CD4-positive, alpha-beta T cell treated with Interleukin-15 for 4 hours (primary cell): ENCODE measurements at places on chromosomes 2 and 18.

- DNase-seq = no peak
Measured at GRCh38 chr2:169072163-169072925, 3.0 kb downstream of the DHRS9 start.

DNA sequence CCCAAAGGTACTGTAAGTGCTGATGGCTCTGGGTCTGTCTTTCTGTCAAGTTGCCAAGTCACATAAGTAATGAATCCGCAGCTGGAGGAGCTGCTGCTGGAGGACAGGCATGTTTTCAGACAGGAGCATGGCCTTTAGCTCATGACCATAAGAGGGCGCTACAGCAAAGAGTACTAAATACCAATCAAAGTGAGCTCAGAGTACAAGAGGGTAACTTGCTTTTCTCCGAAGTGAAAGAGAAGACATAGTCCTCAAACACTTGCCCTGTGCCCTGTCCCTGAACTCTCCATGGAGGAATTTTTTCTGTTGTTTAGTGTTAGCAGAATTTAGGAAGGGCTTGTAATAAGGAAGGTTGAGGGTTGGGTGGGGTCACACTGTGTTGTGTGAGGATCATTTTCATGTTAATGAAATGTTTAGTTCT, 58.0 kb upstream of the EML6 start:
- DNase-seq = peak; percentile 36

GRCh38 chr2:216195565-216196029, 86.4 kb downstream of the XRCC5 start:
- DNase-seq = no peak

DNA sequence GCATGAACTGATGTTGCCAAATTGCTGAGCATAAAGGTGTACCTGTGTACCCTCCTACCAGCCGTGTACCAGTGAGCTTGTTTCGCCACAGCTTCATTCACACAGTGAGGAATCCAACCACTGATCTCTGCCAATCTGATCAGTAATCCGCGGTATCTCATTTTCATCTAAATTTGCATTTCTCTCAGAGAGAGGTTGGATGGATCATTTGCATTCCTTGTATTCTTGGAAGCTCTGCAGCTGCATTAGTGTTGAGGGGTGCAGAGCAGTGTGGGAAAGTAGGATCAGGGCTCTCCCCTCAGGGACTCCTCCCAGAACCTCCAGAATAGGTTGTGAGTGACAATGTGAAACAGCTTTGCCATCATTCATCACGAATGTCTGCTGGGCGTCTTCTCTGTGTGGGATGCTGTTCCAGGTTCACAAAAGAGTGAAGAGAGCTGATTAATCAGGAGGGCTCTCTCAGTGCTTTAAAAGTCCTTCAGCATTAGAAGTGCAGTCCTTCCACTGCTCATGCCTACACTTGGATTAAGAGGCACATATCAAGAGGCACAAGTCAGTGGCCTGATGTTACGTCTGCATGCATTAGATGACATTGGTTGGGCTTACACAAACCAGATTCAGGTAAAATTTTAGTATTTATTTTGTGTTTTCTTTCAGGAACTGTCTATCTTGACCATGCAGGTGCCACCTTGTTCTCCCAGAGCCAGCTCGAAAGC, 7.5 kb downstream of the MOCOS start:
- DNase-seq = no peak

- DNase-seq = no peak
Measured at GRCh38 chr18:26227051-26227670, 916 bp downstream of the TAF4B start.

DNA sequence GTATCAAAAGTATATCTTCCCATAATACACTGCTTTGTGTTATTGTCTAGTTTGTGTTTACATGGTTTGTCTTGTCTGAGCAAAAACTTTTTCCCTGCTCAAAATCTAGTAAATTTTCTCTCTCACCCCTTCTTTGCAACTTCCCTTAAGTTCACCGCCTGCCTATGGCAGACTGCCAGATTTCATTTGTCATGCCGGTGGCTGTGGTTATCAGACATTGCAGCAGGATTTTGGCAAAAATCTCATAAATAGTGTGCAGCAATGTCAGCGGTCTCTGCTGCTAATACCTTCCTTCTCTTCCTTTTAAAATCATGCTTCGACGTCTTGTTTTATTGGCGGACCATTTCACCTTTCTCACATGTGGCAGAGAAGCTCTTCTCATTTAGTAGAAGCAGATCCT, 45.6 kb upstream of the TMEM178A start:
- DNase-seq = no peak

DNA sequence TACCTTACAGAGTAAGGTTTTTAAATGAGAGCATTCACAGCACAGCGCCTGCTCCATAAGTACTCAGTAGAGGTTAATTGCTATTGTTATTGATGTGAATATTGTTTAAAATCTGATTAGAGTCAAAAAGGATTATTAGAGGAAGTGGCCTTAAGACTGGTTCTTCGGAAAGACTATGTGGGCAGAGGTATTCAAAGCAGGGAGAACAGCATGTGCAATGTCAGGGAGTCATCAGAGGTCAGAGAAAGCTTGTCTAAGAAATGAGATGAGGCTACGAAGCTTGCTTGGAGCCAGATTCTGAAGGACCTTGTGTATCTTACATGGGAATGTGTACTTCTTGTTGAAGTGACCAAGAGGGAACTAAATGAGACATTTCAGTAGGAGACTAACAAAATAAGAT, 49.8 kb downstream of the PMS1 start:
- no peak for DNase-seq

DNA sequence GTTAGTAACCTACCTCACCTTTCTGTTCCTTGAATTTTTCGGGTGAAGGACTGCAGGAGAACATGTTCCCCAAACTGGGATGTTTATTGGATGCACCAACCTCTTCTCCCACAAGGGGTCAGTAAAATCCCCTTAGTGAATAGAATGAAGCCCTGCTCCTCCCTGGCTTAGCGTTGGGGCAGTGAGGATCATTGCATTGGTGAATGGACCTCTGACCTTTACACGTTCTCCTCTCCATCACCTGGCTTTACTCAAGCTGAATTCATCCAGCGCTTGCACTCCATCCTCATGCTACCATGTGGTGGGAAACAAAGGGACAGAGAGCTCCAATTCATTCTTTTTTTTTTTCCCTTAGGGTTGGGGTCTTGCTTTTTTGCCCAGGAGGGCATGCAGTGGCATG, 157.2 kb downstream of the MIB1 start:
- peak; percentile 12 for DNase-seq

DNA sequence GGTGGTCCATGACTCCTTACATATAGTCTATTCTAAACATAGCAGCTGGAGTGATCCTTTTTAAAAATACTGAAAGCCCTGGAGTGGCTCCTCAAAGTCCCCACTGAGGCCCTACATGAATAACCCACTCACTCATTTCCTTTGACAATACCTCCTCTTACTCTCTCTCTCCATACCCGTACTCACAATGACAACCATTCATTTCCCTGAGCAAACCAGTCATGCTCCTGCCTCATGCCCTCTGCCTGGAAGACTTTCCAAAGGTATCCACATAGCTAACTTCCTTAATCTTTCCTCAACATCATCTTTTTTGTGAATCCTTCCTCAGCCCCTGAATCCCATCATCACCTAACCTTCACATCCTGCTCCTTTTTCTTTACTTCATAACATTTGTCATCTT, 102.6 kb downstream of the BAZ2B start:
- no peak for DNase-seq

GRCh38 chr18:55214534-55214933, 255.3 kb upstream of the CCDC68 start:
- DNase-seq = no peak

DNA sequence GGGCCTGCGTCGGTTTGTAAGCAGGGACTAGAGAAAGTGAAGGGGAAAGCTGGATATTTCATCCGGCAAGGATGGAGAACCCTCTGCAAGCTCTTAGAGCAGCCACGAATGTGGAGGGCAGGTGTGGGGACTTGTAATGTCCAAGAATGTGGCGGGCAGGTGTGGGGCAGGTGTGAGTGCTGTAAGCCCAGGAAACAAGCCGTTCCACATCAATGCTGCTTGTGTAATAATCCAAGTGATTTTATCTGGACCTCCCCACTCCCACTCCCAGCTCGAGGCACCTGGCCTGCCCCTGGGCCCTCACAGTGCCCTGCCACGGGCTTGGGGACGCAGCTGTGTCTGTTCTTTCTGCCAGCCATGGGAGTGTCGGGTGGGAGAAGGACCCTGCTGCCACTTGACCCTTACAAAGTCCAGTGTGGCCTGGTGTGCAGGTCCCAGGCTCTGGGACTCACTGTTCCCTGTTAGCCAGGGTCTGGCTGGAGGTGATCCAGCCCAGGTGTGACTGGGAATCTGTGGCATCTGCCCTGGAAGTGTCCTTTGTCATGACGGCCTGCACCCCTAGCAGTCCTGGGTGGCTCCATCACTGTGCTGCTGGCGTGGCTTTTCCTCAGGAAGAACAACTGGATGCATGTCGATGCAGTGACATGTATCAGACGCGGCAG, 42.8 kb downstream of the SOX11 start:
- no peak for DNase-seq

- DNase-seq = no peak
Measured at GRCh38 chr2:182368446-182368845, 58.4 kb downstream of the PDE1A start.

DNA sequence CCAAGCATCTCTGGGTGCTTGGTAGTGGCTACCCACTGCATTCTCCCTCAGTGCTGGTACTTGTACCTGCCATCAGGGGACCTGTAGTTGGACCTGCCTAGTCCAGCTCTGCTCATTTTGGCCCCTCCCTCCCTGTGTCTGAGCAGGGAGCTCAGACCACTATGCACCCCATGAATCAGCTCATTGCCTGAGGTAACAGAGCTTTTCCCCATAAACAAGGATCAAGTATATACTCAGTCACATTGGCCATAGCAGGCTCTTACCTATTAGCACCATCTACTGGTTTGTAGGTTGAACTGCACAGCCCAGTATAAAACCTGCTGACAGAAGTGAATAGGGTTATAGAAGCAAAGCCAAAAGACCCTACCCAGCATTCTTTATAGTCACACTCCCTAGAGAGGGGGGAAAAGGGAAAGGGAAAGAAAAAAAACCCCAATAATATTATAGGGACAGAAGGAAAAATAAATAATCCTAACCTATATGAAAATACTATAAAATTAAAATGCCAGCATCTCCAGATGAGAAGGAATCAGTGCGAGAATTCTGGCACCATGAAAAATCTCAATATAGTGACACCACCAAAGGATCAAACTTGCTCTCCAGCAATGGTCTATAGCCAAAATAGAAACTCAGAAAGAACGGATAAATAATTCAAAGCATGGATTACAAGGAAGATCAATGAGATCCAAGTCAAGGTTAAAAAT, 6.9 kb upstream of the FLACC1 start:
- DNase-seq = peak; percentile 71

- DNase-seq = no peak
Measured at GRCh38 chr2:56088411-56088810, 95.4 kb upstream of the CCDC85A start.

DNA sequence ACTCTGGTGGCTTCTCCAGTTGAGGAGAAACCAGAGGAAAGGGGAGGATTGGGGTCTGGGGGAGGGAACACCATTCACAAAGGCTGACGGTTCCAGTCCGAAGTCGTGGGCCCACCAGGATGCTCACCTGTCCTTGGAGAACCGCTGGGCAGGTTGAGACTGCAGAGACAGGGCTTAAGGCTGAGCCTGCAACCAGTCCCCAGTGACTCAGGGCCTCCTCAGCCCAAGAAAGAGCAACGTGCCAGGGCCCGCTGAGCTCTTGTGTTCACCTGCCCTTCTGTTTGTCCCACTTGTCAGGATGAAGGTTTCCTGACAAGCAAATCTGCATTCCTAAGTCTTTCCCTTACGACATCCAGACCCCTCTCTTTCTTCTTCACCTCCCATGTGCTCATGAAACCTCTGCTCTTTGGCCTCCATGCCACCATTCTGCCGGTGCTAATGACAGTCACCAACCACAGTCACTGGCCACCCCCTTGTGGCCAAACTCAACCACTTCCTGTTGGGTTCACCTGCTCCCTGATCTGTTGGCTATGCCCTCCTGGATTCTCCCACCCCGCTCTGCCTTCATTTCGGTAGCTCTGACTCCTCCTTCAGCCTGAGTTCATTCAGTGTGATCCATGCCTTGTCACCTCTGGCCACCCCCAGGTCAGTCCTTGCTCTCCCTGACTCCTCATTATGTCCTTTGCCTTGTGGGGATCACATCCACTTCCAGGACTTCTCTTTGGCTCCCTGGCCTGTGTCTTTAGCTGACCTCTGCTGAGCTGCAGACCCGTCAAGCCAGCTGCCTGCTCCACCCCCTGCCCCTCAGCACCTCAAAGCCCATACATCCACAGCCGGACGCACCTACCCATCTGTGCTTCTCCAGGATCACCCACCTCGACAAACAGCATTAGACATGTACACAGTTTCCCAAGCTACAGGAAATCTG, 17.6 kb downstream of the EMX1 start:
- DNase-seq = no peak

DNA sequence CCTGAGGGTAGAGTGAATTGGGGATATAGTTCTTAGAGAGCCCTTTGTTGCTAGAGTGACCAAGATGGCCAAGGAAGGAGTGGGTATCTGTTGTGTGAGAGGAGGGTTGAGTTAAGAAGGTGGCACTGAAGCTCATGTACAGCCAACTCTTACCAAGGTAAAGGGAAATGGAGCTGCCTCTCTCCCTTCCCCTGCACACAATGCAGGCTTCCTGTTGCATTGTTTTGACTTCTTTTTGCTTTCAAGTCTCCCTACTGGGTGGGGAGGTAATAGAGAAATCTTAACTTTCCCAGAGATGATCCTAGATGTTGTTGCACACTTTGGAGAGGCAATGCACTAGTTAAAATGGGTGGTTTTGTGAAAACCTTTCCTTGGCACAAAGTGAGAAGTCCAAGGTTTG, 23.8 kb downstream of the HOXD1 start:
- no peak for DNase-seq

DNA sequence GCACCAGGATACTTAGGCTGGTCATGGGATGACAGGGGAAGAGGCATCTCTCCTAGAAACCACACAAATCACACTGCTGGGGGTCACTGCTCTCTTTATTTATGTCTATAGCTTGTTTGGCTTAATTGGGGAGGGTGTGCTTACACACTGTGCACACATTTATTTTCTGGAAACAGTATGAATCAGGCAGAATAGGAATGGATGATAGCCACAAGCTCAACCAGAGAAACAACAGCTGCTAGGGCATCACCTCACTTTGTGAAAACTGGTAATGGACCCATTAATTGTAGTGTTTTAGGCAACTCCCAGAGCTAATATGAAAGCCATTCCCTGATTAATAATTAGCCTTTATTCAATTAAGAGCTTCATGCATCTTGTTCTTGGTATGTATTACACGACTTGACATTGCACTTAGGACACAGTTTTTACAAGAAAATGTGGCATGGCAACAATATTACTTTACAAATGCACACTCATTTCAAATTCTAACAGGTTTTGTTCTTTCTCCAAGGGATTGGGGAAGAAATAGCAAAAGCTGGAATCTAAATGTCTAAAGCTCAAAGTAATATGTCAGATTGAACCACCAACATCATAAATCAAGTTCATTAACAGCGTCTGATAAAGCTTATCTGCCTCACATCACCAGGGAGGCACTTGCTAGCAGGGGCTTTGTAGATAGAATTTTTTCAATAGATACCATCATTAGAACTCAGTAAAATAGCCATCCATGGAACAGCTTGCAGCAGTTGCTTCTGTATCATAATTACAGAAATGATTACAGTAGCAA, 361.9 kb upstream of the FSHR start:
- DNase-seq = no peak

GRCh38 chr2:27079233-27080139, 1.1 kb downstream of the EMILIN1 start:
- DNase-seq = no peak
